ENCODE measurements at places on chromosomes 5 and 9.

GRCh38 chr9:114954956-114955582 is 24.7 kb upstream of the TNFSF8 start:
- no peak for DNase-seq

- no peak for DNase-seq
These were observed 29.8 kb upstream of the SLC6A3 start for GRCh38 chr5:1474866-1475543.

- no peak for DNase-seq
These were observed 372.7 kb upstream of the PTGER4 start for GRCh38 chr5:40306869-40307487.

- no peak for DNase-seq
These were observed 17.0 kb downstream of the DMAC1 start for GRCh38 chr9:7782400-7783120.

GRCh38 chr9:124812441-124812876 is 35.5 kb downstream of the OLFML2A start:
- no peak for DNase-seq

DNA sequence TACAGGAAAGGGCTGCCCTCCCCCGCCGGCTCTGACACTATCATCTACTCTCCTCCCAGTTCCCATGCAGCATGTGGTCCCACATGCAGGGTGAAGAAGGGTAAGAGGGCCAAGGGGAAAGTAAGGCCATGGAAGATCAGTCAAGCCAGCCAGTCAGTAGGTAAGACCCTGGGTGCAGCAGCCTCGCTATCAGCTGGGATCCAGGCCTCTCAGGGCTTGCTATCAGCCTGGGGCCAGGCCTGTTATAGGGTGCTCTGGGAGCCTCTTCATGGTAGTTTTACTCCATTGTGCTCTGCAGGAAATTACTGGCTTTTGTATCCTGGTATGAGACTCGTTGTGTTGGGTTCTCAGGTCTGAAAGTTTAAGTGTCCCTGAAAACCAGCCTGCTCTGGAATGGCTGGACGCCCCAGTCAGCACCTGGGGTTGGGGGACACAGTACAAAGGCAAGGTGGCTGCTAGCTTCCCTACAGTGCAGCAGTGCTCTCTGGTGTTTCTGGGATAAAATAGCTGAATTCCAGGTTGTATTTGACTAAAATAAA is 21.4 kb downstream of the SLC22A4 start:
- no peak for DNase-seq

DNA sequence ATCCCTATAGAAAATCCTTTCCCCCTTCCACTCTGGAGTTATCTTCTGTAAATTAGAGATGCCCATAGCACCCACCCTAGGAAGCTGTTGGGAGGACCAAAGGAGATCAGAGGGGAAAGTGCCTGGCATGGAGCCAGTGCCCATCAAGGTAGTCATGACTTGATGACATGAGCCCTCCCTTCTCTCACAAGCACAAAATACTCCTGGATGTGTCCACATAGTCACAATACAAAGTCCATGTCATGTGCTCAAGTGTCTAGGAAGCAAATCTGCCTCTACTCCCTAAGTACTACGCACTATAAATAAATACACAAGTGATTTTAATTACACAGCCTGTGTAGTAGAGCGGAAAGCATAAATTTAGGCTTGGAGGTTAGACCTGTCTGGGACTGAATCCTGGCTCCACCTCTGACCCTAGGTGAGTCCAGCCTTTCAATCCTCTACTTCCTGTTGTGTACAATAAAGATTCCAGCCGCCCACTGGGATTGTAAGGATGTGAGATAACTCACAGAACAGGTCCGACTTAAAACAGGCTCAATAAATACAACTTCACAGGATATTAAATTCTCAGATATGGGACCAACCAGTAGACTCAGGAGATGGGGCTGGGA is 30.6 kb downstream of the TTC39B start:
- DNase-seq = no peak

DNA sequence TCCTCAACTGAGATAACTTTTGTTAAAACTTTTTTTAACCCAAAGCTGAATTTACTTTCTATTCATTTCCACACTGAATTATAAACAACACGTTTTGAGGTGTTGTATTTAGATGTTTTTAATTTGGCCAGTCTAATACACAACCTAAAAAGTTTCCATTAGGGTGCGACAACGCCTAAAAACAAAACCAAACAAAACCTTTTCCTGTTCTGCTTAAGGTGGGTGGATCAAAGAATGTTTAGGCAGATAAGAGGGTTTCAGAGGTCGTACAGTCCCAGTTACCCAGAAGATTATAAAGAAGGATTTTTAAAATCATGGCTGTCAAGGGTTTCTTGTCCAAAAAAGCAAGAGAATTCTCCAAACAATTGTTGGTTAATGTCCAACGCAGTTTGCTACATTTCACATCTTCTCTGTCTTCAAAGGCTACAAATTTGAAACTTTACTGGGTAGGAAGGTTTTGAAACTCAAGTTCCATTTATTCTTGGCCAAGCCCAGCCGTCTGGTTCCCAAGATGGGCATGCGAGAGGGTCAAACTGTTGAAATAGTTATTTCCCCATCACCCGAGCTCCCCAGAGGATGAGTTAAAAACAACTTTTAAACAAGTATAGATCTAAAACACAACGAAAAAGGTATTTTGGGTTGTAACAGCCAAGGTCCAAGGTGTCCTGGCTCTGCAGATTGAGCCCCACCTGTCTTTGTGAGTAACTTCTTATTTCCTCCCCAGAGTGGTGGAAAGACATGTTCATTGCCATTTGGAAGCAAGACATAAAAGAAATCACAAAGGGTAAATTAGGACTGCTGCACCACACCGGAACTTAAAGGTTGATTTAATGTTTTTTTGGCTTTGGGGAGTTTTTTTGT is 122.8 kb upstream of the MAP3K1 start:
- DNase-seq = no peak

GRCh38 chr5:42745856-42746255 is 10.8 kb upstream of the CCDC152 start:
- no peak for DNase-seq

GRCh38 chr5:23507278-23507685 is at the start of gene PRDM9:
Gene PRDM9 (plus strand): TSS chr5:23507609. CDS start chr5:23509034, 1,425 bp downstream.
- DNase-seq = peak; percentile 71

DNA sequence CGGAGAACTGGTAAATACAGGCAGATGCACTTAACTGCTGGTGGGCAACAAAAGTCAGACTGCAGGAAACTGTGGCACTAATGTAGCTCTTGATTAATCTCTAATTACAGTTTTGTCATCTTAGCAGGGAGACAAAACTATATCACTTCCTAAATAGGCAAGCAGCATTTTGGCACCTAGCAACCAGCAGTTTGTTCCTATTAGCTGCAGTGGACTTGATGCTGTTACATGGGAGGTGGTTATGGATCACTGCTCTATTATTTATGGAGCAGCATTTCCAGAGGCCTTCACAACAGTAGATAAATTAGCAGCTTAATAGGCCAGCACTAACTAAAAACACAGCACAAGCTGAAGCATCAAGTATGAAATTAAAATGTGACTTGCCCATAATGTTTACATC is 518.3 kb upstream of the ITGA1 start:
- no peak for DNase-seq

- DNase-seq = no peak
These were observed 152.7 kb upstream of the TBCA start for GRCh38 chr5:77928776-77929300.

GRCh38 chr9:77433675-77434445 is 214.3 kb downstream of the GNA14 start:
- peak; percentile 3 for DNase-seq

DNA sequence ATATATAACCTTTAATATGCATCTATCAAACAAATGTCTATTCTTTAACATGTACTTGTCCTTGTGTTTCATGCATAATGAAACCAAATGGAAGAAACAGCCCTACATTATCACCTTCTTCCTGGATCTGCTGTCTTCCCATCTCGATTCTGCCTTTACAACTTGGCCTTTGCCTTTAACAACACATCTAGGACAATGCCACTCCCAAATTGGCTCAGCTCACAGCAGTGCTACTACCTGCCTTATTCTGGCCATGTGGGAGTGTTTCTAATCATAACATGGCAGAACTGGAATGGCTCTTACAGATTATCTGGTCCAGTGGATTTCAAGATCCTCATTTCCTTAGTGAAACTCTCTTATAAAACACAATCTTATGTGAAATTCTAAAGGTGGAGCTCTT is 176.5 kb downstream of the CARTPT start:
- DNase-seq = no peak

DNA sequence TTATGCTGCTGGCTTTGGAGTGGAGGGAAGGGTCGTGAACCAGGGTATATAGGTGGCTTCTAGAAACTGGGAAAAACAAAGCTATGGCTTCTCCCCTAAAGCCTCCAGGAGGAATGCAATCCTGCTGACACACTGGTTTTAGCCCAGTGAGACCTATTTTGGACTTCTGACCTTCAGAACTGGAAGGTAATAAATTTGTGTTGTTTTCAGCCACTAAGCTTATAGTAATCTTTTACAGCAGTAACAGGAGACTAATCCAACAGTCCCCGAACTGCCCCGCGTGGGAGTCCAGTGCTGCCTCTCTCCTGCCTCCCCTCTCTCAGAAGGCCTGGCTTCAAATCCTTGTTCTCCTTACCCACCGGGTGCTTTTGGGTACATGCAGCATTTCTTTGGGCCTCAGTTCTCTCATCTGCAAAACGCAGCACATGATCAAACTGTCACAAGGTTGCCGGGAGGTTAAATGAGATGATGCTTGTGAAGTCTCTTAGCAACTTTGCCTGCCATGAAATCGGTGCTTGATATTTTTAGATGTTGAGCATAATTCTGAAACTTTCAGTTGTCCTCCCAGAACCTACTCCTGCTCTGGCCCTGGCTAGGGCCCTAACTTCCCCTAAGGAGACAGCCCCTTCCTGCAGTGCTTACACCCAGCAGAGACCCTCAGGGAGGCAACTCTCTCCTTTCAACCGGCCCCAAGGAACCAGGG is 127.3 kb upstream of the BOD1 start:
- no peak for DNase-seq

DNA sequence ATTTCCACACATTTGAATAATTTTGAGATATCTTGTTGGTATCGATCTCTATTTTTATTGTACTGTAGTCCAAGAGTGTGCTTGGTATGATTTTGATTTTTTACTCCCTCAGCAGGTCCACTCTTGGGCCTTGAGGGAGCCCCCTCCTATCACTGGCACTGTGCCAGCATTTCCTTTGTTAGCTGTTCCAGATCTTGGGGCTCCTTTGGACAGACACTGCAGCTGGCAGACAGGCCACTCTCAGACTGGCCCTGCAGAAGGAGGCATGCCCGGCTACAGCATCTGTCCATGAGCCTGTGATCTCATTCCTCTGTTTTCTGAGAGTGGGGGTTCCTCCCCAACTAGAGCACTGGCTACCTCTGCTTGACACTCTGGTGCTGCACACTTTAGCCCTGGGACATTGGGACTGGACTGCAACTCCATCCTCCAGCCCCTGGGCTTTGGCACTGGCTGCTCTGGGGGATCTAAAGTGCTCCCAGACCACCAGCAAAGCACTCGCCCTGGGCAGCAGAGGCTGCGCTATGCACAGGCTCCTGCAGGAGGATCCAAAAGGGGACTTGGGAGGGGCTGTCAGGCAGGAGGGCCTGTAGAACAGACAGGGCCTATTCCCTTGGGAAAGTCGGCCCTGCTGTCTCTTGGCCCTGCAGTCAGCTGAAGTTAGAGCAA is 271.3 kb upstream of the DMAC1 start:
- no peak for DNase-seq

DNA sequence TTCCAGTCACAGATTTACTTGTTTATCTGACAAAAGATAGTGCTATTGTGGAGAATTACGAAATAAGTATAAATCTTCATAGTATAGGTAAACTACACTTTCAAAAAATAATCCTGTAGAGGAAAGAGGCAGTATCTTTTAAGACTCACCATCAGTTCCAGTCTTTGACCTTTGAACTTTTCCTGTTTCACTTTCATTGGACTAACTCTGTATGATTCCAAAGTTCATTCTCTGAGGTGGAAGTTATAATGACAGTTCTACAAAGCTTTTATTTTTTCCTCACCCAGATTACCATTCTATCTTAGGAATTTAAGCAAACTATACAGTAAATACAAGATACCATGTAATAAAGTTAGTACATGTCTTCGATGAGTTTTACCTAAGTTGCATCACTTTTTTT is 901.3 kb upstream of the SEMA6A start:
- DNase-seq = no peak

GRCh38 chr5:153654504-153655200 is 164.2 kb downstream of the GRIA1 start:
- no peak for DNase-seq

- DNase-seq = no peak
These were observed 92.0 kb upstream of the RUSC2 start for GRCh38 chr9:35397923-35398322.

- DNase-seq = no peak
These were observed 219.7 kb upstream of the CD180 start for GRCh38 chr5:67416133-67416937.

GRCh38 chr9:126635061-126635460 is 21.3 kb downstream of the LMX1B start:
- DNase-seq = no peak

GRCh38 chr5:39213447-39214207 is 5.7 kb downstream of the FYB1 start:
- no peak for DNase-seq

- DNase-seq = no peak
These were observed 74.1 kb downstream of the PHF2 start for GRCh38 chr9:93650448-93650847.

DNA sequence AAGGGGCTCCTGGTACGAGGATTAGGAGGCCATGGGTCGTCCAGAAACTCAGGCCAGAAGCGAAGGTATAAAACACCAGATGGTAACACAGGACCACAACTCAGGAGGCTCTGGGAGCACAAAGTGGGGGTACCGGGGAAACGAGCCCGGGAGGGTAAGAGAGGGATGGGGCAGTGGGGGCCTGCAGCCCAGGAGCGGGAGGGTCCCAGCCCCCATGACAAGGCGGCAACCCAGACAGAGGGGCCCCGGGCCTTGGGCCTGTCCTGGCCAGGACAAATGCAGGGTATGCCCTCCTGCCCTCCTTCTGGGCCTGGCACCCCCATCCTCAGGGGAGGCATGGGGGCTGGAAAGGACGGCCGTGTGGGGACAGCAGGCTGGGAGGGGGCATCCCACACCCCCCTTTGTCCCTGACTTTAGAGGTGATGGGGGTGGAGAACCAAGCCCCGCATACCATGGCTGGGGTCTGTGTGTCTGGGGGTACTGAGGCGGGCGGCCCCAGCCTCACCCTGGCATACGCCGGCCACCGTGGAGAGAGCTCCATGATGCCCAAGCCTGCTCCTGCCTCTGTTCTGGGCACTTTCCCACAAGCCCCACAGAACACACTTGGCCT is 47.0 kb upstream of the EXOC3 start:
- DNase-seq = no peak

DNA sequence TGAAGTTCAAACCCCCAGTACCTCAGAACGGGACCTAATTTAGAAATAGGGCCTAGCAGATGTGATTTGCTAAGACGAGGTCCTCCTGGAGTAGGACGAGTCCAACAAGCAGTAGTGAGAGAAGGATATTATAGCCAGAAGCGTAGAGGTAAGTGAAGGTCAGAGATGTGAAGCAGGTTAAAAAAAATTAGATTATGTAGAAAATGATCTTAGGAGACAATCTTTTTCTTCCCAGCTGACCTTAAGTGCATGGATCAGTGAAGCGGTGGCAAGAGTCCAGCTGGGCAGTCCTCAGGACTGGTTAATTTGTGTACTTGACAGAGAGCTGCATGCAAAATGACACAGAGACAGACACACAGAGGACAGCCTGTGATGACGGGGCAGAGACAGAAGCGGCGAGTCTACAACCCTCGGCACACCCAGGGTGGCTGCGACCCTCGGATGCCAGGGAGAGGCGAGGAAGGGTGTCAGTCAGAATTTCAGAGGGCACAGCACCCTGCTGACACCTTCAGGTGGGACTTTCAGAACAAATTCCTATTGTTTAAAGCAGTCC is 131.4 kb upstream of the IRX4 start:
- DNase-seq = no peak

- no peak for DNase-seq
These were observed at the start of gene MCTP1 for GRCh38 chr5:95284572-95285408. Gene MCTP1 (minus strand): TSS chr5:95285094.

Measured in NCI-H187 treated with DMSO at 0.1 percent for 48 hours (cell line).